ENCODE measurements at places on chromosomes 6 and 20. TPM values are rescaled to one million over a fixed set of nuclear protein-coding genes. Genes with fewer than 3 reads are reported as not detected.
A peak's percentile ranks its signal among the peaks of the same experiment; 100 is the strongest.

DNA sequence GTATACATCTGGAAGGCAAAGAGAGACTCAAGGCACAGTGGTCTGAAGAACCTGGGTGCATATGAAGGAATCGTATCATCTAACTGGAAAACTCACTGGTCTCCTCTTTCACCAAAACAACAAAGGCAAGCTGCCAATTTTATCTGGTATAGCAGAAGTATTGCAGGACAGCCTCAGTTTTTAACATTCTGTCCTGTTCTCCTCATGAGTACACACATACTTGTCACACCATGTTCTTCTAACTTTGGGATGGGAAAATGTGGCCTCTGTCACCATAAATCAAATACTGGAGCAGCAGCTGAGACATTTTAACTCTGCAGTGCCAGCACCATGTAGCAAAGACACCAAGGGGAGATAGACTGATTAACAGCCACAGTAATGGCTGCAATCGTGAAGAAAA, 199.1 kb upstream of the CNR1 start:
- no peak for DNase-seq

GRCh38 chr6:143553337-143553736, 41.8 kb upstream of the FUCA2 start:
- no peak for DNase-seq

DEF6 gene
- 0.05 TPM for total RNA-seq

GRCh38 chr6:2476376-2476775, 231.0 kb upstream of the GMDS start:
- DNase-seq = peak; percentile 53

RWDD2A gene
- 0.60 TPM for total RNA-seq

GRCh38 chr6:80742481-80742880, 636.0 kb downstream of the BCKDHB start:
- no peak for DNase-seq

GRCh38 chr6:10421158-10421920, 6.5 kb upstream of the TFAP2A start:
- DNase-seq = no peak

RSPO3 gene
- total RNA-seq = not detected

LRP11 gene
- 55.7 TPM for total RNA-seq

GRCh38 chr6:49978332-49979226, 9.2 kb upstream of the DEFB113 start:
- no peak for DNase-seq

DNA sequence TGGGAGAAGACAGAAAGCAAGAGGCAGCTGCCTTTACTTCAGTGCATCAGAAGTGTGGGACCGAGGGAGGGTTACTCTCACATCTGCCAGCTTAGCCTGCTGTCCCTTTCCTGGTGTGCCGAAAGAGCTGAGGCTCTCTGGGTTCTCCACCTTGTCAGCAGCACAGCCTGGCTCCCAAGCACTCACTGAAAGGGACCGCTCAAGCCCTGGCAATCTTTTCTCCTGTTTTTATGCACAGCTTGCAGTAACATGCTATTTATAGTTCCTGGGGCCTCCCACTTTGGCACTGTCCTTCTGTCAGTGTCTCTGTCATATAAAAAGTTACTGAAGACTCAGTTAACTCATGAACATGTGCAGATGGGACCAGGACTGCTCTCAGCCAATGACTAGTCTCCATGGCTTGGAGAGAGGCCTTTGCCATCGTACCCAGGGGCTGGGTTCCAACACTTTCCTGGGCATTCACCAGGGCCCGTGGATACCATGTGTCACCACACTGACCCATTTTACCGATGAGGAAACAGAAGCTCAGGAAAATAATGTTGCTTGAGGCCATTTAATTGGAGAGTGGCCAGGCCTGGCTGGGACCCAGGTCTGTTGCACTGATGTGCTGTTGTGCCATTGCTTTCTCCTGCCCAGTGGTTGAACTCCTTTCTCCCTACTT, 46.2 kb downstream of the PANK2 start:
- DNase-seq = no peak

KCNG1 gene
- total RNA-seq = 17.7 TPM

DOK5 gene
- 4.0 TPM for total RNA-seq

DNA sequence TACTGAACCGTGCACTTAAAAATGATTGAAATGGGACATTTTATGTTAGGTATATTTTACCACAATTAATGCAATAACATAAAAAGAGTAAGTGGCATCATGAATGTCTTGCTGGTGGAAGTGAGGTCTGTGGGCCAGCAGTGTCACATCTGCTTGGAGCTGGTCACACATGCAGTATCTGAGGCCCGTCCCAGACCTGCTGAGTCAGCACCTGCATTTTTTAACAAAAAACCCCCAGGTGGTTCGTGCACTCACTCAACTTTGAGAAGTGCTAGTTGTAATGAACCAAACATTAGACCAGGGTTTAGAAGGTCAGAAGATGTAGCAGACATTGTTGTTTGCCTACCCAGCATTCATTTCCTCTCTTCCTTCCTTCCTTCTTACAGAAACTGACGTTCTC, 21.0 kb downstream of the BANF2 start:
- DNase-seq = no peak

PLAGL2 gene
- 2.6 TPM for total RNA-seq

DNA sequence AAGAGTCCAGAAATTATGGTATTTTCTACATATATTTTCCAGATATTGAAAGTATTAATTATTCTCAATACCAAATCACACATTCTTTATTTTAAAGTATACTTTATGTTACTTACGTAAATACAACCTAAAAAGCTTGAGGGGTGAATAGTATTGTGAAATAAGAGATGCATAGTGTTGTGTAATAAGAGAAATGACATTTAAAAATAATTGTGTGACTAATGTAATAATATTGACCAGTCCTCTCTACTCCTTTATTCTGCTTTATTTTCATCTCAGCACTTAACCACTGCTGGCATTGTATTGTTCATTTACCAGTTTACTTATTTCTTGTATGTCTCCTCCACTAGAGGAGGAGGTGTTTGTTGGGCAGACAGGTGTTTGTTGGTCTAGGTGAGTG, 135.6 kb downstream of the EYA4 start:
- no peak for DNase-seq

DNA sequence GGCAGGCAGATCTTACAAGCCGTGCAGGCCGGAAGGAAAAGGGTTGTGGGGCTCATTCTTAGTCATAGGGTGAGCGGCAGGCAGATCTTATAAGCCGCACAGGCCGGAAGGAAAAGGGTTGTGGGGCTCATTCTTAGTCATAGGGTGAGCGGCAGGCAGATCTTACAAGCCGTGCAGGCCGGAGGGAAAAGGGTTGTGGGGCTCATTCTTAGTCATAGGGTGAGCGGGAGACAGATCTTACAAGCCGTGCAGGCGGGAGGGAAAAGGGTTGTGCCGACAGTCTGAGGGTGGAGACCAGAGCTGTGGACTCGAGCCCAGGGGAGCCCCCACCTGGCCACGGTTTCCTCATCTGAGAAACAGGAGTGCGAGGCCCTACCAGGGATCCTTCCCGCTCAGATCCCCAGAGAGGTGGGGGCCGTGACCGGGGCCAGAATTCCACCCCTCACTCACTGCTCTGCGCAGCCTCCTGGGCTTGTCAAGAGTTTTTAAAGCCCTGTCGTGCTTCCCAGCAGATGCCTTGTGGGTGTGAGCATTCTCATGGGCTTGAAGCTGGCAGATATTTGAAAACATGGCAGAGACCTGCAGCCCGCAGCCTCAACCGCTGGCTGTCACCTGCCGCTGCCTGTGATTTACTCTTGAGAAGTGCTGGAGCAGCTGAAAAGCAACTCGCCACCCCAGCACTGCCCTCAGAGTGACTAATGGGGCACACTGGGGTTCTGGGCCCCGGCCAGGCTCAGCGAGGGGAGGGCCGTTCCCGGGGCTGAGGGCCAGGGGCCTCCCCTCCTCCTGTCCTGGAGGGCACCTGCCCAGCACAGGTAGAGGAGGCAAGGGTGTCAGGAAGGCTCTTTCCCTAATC, 31.9 kb downstream of the NTSR1 start:
- DNase-seq = peak; percentile 61

DNA sequence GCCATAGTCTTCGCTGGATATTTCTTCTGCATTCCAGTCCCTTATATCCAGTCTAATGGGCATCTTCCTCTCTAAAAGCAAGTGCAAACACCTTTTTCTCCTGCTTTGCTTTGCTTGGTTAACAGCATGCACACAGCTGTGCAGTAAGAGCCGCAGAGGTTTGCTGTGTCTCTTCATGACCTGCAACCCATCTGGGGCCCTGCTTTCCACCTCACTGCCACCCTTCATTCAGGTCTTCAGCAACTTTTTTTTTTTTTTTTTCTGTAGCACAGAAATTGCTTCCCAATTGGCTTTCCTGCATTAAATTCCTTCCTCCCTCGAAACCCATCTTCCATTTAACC, 14.4 kb downstream of the NEDD9 start:
- DNase-seq = no peak

GRCh38 chr20:19330731-19331130, 118.3 kb downstream of the SLC24A3 start:
- DNase-seq = no peak

GSTA2 gene
- total RNA-seq = not detected

DNA sequence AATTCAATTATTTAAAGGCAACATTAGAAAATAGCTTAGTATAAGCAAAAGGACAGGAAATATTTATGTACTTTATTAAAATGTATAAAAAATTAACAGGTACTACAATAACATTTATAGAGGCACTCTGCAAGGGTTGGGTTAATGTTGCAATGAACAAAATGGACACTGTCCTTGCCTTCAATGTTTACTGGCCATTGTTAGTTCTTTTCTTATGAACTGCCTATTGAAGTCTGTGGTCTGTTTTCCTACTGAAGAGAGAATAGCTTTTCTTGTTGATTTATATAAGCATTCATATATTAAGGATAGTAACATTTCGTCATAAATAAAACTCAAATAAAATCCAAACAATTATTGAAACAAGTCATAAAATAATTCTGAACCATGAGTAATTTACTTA, 135.3 kb upstream of the BEND6 start:
- no peak for DNase-seq

CGA gene
- total RNA-seq = not detected

GSTA5 gene
- not detected for total RNA-seq

DNA sequence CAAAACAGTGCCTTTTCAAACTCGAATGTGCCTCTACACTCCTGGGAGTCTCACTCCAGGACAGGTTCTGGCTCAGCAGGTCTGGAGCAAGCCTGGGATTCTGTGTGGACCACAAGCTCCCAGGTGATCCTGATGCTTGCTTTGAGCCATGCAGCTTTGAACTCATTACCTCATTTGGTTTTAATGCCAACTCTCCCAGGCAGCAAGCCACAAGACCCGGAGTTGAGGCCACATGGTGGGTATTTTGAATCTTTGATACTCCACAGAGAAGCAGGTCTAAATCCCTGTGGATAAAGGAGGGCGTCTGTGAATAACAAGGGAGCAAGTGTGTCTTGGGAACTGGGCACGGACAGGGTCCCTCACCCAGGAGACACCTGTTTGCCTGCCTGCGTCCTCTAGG, 205.4 kb upstream of the CST7 start:
- DNase-seq = no peak

TSPO2 gene
- total RNA-seq = not detected

- no peak for DNase-seq
These were observed 86.1 kb upstream of the CD83 start for GRCh38 chr6:14031516-14031915.

DNA sequence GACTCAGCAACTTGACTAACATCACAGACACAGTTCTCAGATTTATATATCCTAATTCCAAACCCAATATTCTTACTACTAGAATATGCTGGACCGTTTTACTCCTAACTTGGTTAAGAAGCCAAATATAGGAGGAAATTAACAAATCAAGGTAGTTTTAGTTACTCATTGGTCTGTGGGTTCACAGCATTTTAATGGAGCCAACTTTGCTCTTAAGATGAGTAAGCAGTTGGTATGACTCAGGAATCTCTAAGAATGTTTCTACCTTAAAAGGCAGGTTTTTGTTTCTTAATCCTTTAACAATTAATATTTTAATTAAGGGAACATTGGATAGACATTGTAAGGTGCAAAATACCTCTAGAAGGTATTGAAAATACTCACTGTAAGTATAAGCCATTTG, 31.6 kb downstream of the OPRM1 start:
- no peak for DNase-seq

DNA sequence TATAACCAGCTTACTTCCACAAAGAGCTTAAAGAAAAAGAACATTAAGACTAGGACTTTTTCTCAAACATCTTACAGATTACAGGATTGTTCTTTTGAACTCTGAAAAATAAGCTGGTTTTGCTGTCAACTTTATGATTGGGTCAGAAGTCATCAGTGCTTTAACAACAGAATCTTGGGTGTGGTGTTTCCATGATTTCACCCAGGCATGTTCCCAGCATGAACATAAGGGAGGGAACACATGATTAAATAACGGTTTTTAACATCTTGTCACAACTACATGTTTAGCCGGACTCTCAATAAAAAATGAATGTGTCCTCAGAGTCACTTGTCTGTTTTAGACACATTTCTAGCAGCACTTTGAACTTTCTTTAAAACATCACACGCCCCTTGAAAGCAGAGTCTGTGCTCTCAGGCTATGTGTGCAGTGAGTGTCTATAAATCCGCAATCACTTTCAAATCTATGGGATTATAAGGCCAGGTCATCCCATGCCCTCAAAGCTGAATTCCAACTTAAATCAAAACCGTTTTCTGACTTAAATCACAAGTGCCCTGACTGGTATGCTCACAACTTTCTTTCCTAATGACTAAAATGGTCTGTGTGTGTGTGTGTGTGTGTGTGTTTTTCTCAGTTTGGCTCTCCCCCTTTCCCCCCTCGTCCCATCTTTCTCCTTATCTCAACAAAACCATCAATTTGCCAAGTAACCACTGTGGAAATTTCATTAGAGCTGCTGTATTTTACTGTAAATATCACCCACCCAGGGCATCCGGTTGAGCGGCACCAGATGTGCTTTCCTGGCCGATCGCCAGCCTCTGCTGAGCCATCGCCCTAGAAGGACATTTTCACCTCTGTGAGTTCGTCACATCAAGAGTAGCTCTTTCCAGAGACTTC, 216.8 kb upstream of the DTNBP1 start:
- DNase-seq = peak; percentile 79

TREM1 gene
- total RNA-seq = not detected

LRRC73 gene
- not detected for total RNA-seq

- no peak for DNase-seq
These were observed 59.7 kb upstream of the SUPT3H start for GRCh38 chr6:45437439-45437815.

GRCh38 chr6:148261470-148261869, 81.2 kb upstream of the SASH1 start:
- DNase-seq = no peak

GRCh38 chr6:75802366-75802765, 53.3 kb downstream of the MYO6 start:
- peak; percentile 45 for DNase-seq

GRCh38 chr20:33062105-33062824, 8.6 kb downstream of the BPIFB3 start:
- no peak for DNase-seq

- DNase-seq = no peak
These were observed 69.1 kb upstream of the BTN3A2 start for GRCh38 chr6:26295691-26296555.

GDAP1L1 gene
- not detected for total RNA-seq

DNA sequence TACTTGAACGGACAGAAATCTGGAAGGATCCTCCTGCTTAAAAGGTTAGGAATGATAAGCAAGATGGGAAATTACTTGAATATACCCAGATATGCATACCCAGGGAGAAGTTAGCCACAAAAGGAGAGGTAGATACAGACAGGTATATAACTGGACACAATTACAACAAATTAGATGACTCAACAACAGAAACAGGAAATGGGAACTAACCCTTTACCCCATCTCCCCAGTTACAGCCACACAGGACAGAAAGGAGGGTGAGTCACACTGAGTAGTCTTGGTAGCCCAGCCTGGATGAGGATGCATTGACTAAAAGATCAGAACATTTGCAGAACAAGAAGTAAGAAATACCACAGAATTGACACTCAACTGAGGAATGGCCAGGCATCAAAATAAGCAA, 61.2 kb downstream of the C6orf52 start:
- DNase-seq = peak; percentile 84

JPH2 gene
- total RNA-seq = 19.1 TPM
